Epithelial cell of prostate (primary cell): ENCODE measurements at places on chromosomes 4 and X.

DNA sequence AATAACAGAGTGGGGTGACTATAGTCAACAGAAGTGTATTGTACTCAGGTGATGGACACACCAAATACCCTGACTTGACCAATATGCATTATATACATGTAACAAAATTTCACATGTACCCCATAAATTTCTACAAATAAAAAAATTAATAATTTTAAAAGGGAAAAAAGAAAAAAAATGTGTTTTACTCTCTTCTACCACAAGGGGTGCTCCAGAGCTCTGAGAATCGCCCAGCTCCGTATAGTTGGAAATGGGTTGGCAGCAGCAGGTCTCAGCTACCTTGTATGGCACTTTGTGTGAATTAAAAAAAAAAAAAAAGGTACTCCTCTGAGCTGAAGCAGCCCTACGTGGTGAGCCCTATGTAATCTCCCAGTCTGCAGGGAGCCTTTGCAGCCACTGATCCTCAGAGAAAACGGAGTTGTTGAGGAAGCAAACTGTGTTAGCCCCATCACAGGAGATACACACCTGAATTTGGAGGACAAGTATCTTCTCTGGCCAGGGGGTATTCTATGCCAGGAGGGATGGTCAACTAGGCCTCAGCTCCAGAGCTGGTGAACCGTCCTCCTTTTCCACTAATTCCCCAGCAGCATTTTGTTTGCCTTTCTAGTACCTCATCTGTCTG lies 17.2 kb upstream of the POLA1 start:
- DNase-seq, result no peak

- peak; percentile 89 for DNase-seq
Observed at GRCh38 chr4:80237992-80238391, 28.5 kb upstream of the FGF5 start.

DNA sequence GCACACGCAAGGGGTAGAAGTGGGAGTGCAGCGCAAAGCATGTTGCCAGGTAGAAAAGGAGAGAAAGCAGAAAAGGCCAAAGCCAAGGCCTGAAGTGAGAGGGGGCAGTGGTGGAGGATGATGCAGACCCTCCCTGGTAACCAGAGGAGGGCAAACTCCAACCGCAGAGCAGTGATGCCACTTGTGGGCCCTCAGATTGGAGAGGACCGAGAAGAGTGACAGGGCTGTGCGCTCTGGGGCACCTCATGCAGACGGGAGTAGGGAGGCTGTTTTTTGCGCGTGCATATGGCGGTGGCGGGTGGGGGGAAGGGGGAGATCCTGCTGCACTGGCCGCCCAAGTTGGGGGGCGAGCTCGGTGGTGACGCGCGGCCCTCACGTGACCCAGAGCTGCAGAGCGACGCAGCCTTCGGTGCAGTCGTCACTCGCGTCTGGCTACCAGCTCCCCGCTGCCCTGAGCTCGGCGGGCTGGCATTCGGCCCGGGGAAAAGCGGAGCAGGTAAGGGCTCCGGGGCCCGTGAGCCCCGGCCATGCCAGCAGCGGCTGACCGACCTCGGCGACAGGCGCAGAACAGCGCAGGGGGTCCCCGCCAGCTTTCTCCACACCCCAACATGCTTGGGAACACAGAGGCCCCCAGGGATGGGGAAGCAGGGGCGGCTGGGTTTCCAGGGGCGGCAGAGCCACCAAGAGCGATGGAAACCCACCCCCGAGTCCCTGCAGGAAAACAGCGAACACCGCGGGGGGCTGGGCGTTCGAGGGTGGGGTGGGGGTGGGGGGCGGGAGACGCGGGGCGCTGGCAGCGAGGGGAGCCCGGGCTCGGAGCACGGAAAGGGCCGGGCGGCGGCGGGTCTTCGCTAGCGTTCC lies at the start of gene BEX3:
TSS of gene BEX3 (plus strand) at position 421 of the 861 bp plus-strand sequence. CDS start 984 bp downstream, outside the sequence.
- no peak for DNase-seq

GRCh38 chrX:153801669-153802068 lies 7.2 kb downstream of the SSR4 start:
- DNase-seq, result no peak

DNA sequence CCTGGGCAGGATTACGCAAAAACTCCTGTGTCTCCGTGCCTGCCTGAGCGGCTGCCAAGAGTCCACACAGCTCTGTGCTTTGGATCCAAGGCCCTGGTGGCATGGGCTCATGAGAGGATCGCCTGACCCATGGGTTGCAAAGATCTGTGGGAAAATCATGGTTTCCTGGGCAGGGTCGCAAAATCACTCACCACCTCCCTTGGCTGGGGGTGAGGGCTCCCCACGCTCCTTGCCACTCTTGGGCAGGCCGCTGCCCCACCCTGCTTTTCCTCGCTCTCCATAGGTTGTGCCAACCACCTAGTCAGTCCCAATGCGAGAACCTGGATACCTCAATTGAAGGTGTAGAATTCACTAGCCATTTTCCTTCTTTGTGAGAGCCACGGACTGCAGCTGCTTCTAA lies 66.5 kb upstream of the MAGEB18 start:
- DNase-seq, result no peak

DNA sequence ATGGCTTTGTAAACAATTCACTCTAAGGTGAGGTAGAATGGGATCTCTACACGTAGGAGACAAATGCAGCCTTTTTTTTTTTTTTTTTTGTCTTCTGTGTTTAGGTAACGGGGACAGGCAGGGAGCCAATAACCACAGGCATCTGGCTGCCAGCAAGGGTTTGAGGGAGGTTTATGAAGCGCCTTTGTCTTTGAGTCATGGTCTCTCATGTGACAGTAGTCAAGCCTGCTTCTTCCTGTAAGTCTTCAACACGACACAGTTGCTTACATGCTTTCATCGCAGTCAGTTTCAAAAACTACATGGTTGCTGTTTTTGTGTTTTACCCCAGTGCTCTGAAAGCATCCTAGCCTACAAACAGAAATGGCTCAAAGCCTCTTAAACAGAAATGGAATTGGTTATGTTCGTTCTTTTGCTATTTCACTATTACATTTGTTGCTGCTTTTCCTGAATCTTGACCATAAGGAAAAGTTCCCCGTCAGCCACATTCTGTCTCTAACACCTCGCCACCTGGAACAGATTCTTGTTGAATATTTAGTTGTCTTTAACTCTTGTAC lies 127.8 kb upstream of the METTL14 start:
- DNase-seq, result peak; percentile 83

DNA sequence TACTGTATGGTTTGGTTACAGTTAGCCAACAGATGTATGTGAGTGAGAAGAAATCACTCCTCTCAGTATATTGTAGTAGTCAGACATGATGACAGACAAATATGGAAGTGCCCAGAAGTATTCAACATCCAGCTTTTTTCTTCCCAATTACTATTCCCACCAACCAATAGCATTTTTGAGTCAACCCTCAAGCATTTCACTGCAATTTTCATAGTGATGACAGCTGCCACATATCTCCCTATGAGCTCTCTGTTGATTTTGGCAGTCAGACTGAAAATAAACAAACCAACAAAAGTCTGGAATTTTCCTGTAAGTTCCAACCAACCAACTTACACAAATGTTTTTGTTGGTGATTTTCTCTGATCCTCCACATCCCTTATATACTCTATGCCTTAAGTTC lies 8.2 kb upstream of the TRAM1L1 start:
- DNase-seq, result no peak

- no peak for DNase-seq
Observed at GRCh38 chr4:3349116-3349515, 56.3 kb downstream of the RGS12 start.

DNA sequence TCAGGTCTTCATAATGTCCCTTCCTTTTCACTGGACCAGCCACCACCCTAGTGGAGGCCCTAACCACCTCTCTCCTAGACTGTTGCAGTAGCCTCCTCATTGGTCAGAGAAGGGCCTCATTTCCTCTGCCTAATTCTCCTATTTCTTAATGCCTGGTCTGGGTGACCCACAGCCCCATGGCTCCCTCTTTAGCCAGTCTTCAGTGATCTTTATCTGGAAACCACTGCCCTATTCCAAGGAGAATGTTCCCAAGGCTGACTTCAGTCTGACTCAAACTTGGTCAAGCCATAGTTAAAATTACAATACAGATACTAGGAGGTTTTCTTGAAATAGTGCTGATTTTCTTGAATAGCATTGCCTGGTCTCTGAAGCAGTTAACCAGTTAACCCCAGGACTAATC lies 53.6 kb upstream of the PRPS1 start:
- DNase-seq, result no peak
